Left renal pelvis (tissue), 4 donors: ENCODE measurements at places on chromosomes 5 and 9.

- DNase-seq = no peak
Observed at GRCh38 chr5:121954086-121954485, 7.7 kb upstream of the SRFBP1 start.

GRCh38 chr9:93574900-93575795 lies 1.2 kb upstream of the PHF2 start:
- no peak for DNase-seq

DNA sequence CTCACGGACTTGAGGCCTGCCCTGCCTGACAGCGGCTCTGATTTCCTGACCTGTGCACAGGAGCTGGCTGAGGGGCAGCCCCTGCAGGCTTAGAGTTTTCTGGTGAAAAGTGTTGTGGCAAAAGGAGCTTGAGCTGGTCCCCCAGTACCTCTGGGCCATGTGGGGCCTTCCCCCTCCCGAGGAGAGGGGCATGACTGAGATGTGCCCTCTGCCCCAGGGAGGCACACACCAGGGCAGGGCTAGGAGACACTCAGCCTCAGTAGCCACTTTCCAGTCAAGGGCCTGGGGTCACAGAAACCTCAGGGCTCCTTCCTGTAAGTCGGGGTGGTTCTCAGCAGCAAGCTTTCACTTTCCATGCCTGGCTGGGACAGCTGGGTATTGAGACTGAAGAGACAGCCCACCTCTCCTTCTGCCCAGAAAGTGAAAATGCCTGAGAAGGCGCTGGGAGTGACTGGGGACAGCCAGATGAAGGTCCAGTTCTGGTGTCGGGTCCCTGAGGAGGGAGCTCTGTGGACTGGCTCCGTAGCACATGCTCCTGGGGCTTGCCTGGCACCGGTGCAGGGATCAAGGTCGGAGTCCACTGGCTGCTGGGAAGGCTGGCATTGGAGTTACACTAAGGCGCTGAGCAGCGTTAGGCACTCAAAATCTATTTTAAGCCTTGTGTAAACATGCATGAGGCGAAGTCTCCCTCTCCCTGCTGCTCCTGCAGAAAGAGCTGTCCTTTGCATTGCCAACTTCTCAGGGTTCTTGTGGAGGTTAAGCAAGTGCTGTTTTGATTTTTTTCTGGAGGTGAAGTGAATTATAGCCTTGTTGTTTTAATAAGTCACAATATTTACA lies 394.9 kb downstream of the GADD45G start:
- peak; percentile 54 for DNase-seq

- no peak for DNase-seq
Observed at GRCh38 chr5:179240561-179240960, 104.7 kb downstream of the ADAMTS2 start.

DNA sequence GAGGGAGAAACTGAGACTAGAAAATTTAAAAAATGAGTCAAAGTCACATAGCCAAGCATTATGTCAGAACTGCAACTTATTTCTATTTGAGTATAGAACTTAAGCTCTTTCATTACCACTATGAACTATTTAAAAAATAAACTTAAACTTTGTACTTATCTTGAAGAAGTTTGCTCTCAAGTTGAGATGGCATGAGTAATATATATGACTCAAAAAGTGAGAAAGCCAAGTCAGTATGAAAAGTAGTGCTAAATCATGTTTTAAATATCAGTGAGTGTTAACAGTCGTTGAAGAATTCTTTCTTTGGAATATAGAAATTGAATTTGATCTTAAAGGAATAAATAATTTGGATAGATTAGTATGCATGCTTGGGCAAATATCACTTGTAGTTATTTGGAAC lies 36.3 kb upstream of the CDH10 start:
- no peak for DNase-seq

- DNase-seq = no peak
Observed at GRCh38 chr9:11946531-11946930, 746.7 kb upstream of the TYRP1 start.

GRCh38 chr9:6897207-6897822 lies 139.5 kb downstream of the KDM4C start:
- no peak for DNase-seq

DNA sequence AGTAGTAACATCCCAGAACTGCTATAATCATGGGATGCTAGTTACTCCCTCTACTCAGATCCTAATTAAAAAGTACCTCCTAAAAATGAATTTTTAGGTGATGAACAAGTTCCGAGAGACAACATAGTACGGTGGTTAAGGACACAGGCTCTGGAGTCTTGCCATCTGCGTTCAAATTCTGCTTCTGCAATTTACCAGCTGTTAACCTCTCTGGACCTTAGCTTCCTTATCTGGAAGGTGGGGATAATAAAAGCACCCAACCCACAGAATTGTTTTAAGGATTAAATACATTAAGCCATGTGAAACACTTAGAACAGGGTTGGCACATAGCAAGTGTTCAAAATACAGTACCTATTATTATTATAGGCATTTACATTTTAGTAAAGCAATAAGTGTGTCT lies 77.5 kb upstream of the XPA start:
- DNase-seq = no peak

GRCh38 chr5:87138091-87138805 lies 129.4 kb upstream of the RASA1 start:
- no peak for DNase-seq

DNA sequence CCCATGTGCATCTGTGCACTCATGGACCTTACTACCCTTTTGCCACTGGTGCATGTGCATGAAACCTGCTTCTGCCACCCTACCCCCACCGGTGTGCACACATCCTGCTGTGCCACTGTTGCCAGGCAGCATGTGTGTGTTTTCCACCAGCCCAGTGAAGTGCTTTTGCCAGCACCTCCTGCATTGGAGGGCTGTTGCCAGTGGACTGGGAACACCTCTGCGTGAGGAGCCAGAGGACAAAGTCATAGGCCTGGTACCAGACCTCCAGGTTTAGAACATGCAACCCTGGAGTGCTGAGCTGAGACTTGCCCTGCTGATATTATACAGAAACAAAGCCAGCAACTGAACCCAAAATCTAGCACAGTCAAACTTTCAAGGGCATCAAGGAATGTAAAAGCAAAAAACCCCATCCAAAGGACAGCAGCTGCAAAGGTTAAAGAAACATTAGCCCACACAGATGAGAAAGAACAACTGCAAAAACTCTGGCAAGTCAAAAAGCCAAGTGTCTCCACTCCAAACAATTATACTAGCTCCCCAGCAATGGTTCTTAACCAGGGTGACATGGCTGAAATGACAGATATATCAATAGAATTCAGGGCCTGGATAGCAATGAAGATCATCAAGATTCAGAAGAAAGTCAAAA lies 70.6 kb upstream of the PTPN3 start:
- no peak for DNase-seq

DNA sequence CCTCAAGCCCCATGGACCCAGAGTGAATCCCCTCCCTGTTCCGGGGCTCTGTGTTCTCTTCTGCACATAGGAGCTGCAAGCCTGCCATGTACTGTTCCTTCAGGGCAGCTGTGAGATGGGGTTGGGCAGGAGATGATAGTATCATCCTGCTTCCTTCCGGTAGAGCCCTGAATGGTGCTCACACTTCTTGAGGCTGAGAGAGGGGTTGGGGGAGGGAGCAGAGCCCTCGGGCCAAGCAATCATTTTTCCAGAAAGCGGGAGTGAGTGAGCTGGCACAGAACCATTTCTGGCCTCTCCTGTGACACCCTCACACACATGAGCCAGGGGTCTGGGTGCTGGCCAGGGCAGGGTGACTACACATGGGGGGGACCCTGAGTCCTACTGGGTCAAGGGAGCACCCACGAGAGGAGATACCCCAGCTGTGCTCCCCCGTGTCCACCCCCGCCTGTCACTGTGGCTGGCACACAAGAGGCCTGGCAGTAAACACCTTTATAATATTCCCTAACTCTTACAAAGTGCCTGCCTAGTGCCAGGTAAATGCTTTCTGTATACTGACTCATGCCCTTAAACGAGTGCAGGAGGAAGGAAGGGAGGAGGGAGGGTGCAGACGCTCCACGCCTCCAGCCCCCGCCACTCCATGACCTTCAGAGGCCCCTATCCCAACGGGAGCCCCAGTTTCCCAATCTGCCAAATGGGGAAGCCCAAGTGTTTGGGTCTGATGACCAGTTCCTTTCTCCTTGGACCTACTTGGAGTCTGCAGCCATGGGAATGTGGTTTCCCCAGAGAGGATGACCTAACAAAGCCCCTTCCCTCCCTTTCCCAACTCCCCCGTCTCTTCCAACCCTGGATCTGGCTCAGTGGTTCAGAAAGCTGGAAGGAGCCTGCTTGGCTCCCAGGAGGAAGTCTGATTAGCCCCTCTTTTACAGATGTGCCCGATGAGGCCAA lies 15.5 kb downstream of the AKNA start:
- no peak for DNase-seq

DNA sequence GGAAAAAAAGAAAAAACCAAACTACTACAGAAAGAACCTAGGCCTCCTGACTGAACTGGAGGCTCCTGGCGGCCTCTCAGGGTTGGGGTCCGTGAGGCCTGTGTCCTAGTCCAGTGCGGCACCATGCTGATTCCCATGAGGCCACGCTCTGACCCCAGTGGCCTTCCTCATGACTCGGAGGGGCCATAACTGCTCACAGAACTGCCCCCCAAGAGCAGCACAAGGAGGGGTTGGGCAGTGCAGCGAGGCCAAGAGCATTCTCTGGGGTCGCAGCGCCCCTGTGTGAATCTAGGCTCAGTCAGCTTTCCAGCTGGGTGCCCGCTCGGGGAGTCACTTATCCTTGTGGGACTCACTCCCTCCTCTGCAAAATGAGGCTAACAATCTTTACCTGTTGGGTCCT lies 79.3 kb upstream of the FBXW11 start:
- DNase-seq = no peak

GRCh38 chr5:15354021-15354420 lies 146.0 kb upstream of the FBXL7 start:
- DNase-seq = no peak

GRCh38 chr9:124752967-124753366 lies 18.1 kb downstream of the NR6A1 start:
- DNase-seq = no peak

- no peak for DNase-seq
Observed at GRCh38 chr5:119031011-119031886, 39.6 kb upstream of the DMXL1 start.

DNA sequence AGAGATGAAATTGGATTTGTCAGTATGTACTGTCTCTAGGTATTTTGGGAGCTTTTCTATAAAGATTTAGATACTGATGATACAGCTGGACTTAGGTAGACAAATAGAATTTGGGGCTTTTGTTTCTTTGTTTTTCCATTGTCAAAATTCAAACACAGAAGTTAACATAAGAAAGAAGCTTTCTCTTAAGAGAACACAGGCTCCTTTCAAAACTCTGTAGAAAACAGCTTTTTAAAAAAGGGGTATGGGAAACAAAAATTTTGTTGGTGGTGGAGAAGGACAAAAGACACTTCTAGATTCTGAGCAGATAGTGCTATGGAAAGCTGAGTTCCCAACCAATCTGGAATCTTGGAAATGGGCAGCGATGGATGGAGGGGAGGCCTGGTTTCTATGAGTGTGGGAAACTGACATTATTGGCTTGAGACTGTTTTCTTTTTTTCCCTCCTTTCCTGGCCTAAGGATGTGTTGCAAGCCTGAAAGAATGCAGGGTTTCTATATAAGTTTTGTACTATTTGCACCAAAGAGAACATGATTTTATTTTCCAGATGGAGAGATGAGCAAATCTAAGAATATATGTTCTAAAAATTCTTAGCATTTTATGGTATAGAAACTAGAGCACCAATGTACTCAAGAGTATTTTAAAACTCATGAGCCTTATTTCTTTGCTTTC lies 240.0 kb downstream of the PRR16 start:
- no peak for DNase-seq

DNA sequence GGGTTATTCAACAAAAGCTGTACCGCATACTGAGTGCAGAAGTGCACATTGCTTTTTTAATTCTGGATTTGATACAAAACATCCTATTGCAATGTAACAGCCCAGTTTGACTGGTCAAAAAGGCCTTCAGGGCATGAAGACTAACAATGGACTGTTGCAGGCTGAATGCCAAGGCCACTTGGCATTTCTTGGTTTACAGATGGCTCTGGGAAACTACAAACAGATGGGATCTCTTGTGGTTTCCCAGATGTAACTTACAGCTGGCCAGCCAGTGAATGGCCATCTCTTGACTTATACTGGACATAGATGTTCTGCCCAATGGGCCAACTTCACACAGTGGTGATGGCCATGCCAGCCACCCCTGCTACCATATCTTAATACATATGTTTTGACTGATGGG lies 36.8 kb downstream of the UGT3A2 start:
- no peak for DNase-seq

DNA sequence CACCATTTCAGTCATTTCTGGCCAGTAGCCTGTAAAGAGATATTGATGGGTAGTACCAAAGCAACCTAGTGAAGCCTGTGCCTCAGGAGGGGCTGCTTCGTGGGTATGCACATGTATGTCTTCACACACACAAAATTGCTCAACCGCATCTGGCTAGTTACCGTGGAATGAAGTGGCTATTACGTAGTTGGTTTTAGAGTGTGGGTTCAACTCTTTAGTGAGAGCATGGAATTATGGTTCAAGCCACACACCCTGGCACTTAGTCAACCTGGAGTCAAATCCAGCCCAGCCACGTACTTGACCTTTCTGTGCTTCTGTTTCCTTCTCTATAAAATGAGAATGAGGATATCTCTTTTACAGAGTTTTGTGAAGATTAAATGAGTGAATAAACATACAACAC lies 174.9 kb downstream of the TTC39B start:
- DNase-seq = no peak

GRCh38 chr9:135592625-135593024 lies 31.1 kb downstream of the PAEP start:
- no peak for DNase-seq

- DNase-seq = no peak
Observed at GRCh38 chr9:5112646-5113045, 72.8 kb downstream of the INSL6 start.

DNA sequence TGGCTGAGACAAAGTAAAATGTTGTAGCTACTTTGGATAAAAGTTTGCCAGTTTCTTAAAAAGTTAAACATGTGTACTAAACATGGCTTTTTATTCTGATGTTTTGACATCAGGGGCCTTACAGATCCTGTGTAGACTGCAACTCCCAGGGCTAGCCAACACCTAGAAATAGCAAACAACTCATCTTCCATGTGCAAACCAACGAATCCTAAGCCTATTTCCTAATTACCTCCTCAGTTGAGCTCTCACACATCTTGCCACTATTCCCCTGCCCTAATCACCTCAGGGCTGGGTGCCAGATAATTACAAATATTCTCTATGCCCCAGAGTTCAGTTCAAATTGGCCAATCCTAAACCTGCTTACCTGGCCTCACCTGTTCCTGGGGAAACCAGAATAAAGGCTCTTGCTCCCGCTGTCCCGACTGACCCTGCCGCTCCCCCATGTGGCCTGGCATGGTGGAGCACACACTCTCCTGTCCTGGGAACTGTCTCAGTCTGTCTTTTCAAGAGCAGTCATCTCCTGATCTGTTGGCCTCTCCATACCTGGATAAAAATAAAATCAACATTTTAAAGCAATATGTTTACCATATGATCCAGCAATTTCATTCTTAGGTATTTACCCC lies 37.1 kb upstream of the FAM169A start:
- DNase-seq = no peak

DNA sequence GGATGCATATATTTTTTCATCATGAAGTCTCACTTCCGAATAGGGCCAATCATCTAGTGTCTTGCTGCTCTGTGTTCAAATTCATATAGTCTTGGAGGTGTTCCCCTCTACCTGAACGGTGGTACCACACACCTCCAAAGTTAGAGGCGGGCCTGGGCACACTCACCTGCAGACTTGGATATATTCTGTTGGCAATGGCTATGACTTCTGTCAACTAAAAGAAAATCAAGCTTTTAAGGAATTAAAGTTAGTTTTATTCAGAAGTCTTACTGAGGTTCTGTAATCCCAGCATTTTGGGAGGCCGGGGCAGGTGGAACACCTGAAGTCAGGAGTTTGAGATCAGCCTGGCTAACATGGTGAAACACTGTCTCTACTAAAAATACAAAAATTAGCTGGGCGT lies 2.6 kb upstream of the NIPAL4 start:
- no peak for DNase-seq
